K562 (cell line): ENCODE measurements at places on chromosomes 3 and 15. TPM values are rescaled to one million over a fixed set of nuclear protein-coding genes. Genes with fewer than 3 reads are reported as not detected.

GRCh38 chr3:136903899-136904298 is 41.9 kb downstream of the NCK1 start:
- DNase-seq: no peak

The DAPK2 gene
- polyA plus RNA-seq: 3.5 and 3.6 TPM in 2 replicates

- no peak for DNase-seq
Measured at GRCh38 chr3:151305060-151305774, 11.4 kb downstream of the GPR87 start.

- DNase-seq: no peak
Measured at GRCh38 chr3:111548092-111548491, 6.1 kb downstream of the CD96 start.

GRCh38 chr3:117919621-117920020 is 1115.0 kb downstream of the IGSF11 start:
- no peak for DNase-seq

GRCh38 chr3:55364421-55364820 is 122.7 kb downstream of the WNT5A start:
- DNase-seq: no peak

DNA sequence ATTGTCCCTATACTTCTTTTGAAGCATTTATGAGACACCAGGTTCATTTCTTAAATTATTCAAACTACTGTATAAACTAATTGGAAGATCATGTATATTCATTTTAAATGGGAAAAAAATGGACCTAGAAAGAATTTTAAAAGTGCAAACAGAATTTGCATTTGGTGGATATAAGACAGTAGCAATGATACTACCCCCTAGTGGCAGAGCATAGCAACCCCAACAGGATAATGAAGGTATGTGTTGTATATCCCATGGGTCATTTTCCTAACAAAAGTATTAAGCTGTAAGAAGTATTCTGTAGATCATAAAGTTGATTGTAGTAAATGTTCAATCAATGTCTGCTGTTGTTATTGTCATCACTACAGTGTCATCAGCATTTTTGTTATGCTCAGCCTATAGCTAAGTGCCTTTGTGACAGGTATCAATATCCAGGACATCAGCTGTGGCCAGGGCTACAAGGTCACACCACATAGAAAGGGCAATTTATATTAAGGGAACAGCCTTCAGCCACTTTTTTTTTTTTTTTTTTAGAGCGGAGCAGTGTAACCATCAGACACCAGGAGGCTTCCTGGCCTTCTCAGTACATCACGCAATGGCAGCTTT is 175.8 kb downstream of the FOXB1 start:
- peak; percentile 28 for DNase-seq

GRCh38 chr3:191138937-191139336 is 60.1 kb upstream of the OSTN start:
- DNase-seq: no peak

The SCAMP5 gene
- not detected in 2 replicates for polyA plus RNA-seq

The CYP8B1 gene
- polyA plus RNA-seq: not detected in 2 replicates

The SMCO1 gene
- 0.05 TPM in 1 of 2 replicates, not detected in the other for polyA plus RNA-seq

DNA sequence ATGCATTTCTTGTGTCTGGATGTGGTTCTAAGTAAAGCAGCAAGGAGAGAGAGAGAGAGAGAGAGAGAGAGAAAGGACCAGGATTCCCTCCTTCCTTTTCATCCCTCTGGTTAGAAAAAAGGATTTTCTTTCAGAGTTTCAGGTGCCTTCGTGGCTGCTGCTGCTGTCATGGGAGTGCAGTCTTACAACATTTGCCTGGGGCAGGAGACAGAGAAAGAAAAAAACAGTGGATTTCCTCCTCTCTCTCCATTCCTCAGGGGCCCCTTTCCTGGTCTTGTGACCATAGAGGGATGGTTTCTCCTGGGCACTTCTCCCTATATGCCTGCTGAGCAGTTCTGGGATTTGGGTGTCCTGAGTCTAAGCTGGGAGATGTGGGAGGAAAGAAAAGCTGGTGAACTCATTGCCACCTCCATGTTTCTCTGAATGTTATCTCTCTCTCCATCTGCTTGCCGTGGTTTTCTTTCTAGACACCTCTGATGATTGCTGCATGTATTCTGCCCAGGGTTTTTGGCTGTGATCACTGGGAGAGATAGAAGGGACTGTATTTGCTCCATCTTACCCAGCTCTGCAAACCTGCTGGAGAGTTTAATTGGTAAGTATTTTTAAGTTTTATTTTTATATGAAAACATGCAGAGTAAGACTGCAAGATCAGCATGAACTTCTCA is 142.4 kb upstream of the RGMA start:
- no peak for DNase-seq

DNA sequence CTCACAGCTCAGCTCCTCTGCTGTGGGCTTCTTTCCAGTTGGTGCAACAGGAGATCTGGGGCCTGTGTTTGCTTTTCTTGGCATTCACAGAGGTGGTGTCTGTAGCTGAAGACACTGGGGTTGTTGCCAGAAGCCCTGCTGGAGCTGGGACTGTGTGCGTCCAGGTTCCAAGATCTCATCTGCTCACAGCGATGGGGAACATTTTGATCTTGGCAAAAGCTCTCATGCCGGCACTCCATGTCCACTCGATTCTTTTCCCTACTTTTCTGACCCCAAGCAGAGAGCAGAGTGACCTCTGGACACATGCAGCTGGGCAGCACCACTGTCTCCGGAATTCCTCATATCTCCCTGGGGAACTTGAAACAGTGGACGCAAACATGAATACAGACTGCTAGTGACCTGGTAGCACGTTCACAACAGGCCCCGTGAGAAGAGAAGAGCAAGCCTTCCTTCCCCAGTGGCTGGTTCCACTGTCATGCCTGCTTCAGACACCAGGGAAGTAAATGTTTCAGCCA is 36.1 kb upstream of the MECOM start:
- DNase-seq: no peak

DNA sequence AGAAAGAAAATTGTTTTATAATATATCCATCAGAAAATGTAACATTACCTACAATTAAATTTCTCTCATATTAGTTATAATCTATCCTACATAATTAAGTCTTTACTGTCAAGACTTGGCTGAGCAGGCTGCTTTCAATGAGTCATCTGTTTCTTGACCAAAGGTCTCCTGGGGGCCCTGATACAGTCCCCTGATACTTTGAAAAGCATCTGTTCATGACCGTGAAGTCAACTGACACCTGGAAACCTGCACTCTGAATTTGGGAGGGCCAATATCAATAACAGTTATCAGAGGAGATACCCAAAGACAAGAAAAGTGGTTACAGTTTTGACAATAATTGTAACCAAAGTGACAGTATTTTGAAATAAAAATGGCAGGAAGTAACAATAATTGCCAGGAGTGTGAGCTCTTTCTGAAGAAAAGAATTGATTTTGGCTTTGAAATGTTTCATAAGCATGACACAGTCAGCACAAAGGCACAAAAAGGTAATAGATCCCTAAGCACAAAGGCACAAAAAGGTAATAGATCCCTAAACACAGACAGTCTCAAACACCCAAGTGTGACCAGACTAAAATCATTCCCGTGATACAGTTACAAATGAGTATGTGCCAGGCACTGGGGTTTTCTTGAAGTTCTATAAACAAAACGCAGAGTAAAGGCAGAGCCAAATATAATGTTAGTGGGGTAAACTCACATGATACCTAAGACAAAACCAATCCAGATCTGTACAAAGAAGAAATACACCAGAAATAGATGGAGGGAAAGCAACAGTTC is 260.7 kb downstream of the PLOD2 start:
- DNase-seq: no peak

DNA sequence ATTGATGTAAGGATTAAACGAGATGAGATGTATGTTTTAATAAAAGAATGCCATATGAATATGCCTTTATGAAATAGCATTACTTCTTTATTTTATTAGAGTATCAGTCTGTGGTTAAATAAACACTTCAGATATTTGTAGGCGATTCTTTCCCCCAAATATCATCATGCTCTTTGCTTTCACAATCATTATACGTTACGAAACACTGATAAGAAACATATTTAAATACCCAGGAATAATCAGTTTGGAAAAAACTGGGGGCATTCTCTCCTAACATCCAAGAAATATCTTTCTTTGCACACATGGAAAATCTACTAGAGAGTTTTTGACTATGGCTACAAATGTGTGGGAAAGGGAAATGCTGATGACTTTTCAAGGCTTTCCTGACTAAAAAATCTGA is 4.4 kb upstream of the PLAAT1 start:
- DNase-seq: no peak

The CCRL2 gene
- polyA plus RNA-seq: 2.2 and 3.5 TPM in 2 replicates

The STOML1 gene
- 6.9 and 8.9 TPM in 2 replicates for polyA plus RNA-seq

GRCh38 chr3:160676547-160677303 is at the start of gene ARL14:
ARL14 (plus strand) TSS chr3:160677160; CDS start chr3:160677347, 187 bp downstream.
- DNase-seq: no peak

GRCh38 chr15:40307421-40308211 is at the start of gene PLCB2:
PLCB2 (minus strand) TSS chr15:40307935; CDS start chr15:40307672, 263 bp downstream.
- DNase-seq: peak; percentile 51

The NKIRAS1 gene
- 6.3 and 6.4 TPM in 2 replicates for polyA plus RNA-seq

DNA sequence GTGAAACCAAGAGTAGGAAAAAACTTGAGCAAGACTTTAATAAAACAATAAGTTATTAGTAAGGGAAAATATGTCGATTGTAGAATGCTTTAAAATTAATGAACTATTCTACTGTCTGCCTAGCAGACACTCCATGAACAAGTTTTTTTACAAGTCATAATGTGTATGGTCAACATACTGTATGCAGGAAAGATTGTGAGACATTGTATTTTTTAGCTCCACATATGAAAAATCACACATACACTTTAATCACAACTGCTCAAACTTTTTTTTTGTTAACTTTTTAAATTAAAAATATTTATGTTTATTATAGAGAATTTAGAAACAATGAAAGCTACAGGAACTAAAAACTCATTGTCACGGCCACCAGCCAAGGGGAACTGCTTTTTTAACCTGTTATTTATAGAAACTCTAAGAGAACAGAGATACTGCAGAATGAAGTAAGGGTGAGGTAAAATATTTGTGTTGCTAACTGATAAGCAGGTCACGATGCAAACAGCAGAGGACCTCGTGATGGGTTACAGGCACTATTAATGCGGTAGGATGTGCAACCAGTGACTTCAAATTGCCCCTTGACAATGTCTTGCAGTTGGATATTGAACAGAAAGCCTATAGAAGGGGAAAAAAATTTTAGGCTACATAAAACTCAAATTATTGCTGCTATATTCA is 53.0 kb downstream of the THSD4 start:
- DNase-seq: no peak

The RETNLB gene
- polyA plus RNA-seq: not detected in 2 replicates

GRCh38 chr3:69085168-69085832 is 563 bp downstream of the ARL6IP5 start:
- DNase-seq: peak; percentile 16

The P2RY13 gene
- not detected in 2 replicates for polyA plus RNA-seq

GRCh38 chr3:107675233-107675900 is 152.6 kb downstream of the BBX start:
- no peak for DNase-seq

- DNase-seq: no peak
Measured at GRCh38 chr15:85710340-85710842, 84.3 kb downstream of the KLHL25 start.

DNA sequence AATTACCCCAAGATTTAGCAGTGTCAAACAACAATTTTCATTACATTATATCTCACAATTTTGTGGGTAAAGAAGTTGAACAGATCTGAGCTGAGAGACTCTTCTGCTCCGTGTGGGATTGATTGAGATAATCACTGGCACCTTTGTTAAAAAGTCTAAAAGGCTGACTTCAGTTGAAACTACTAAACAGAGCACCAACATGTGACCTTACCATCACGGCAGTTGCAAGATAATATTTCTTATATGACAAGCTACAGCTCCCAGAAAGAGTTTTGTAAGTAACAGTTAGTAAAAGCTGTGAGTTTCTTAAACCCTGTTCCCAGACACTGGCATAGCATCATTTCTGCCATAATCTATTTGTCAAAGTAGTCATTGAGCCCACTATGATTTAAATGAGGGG is 25.0 kb downstream of the CGGBP1 start:
- DNase-seq: no peak

GRCh38 chr3:150757364-150757763 is 5.6 kb downstream of the SIAH2 start:
- no peak for DNase-seq

- DNase-seq: no peak
Measured at GRCh38 chr15:39580485-39581241, at the start of gene THBS1. THBS1 (plus strand) TSS chr15:39581079; CDS start chr15:39581858, 779 bp downstream.

DNA sequence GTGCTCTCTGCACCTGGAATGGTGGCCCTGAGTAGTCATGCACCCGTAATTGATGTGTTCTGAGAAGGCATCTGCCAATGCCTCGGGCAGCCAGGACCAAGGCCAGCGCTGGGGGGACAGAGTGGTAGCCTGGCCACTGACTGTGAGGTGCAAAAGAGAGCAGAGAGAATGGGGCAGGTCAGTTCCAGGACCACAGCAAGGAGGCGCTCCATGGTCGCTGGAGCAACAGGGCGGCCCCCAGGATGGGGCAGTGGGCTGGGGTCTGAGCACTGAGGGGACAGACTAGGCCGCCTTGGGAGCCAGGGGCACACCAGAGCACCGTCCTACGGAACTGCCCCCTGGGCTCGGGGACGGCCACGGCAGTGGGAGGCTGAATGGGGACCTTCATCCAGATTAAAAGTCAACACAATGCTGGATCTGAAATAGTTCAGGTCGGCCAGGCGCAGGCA is 48.3 kb upstream of the IQSEC1 start:
- no peak for DNase-seq

- DNase-seq: no peak
Measured at GRCh38 chr3:142647856-142648255, 51.7 kb downstream of the PLS1 start.

DNA sequence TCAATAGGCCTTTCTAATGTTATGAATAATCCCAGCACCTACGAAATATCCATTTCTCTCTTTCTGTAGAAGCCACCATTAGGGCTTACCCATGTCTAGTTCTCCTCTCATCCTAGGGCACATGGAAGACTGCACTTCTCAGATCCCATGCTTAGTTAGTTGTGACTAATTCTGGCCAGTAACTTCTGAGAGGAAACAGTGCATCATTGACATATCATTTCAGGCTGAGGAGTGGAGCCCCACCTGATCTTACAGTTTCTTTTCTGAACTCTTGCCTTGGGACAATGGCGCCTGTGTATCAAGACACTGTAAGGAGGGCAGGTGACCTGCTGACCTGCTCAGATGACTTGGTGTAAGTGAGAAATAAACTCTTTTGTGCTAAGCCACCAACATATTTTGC is 39.4 kb upstream of the TBL1XR1 start:
- DNase-seq: no peak

- DNase-seq: no peak
Measured at GRCh38 chr3:50010959-50011358, 71.0 kb downstream of the RBM6 start.

GRCh38 chr3:40923143-40923542 is 276.2 kb upstream of the CTNNB1 start:
- DNase-seq: no peak

GRCh38 chr15:39213385-39213840 is 367.5 kb upstream of the THBS1 start:
- DNase-seq: peak; percentile 56

- peak; percentile 53 for DNase-seq
Measured at GRCh38 chr3:156681002-156681401, 6.6 kb downstream of the TIPARP start.

GRCh38 chr3:142624341-142625152 is 28.4 kb downstream of the PLS1 start:
- DNase-seq: no peak

GRCh38 chr3:160205606-160206005 is 19.6 kb upstream of the C3orf80 start:
- DNase-seq: no peak
